HuH-7 (cell line): ENCODE measurements at places on chromosomes 2 and 18.

- no peak for DNase-seq
Observed at GRCh38 chr2:14910654-14911053, 278.1 kb downstream of the LRATD1 start.

DNA sequence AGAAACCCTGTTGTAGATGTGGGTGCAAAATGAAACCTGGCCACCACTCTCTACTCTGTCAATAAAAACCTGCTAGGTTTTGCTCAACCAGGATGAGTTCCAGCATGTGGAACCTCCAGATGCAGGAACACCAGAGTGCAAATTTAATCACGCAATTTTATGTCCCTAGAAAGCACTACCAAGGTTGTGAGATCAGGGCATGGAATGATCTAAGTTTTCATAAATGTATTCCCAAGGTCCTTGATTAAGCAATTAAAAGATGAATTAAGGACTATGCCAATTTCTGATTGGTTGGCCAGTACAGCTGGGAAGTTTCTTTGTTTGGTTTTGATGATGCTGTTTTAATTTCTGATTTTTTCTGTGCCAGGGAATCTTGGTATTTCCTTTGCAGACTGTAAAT, 179.2 kb downstream of the KCNS3 start:
- no peak for DNase-seq

- no peak for DNase-seq
Observed at GRCh38 chr2:53131416-53131815, 636.2 kb upstream of the CHAC2 start.

DNA sequence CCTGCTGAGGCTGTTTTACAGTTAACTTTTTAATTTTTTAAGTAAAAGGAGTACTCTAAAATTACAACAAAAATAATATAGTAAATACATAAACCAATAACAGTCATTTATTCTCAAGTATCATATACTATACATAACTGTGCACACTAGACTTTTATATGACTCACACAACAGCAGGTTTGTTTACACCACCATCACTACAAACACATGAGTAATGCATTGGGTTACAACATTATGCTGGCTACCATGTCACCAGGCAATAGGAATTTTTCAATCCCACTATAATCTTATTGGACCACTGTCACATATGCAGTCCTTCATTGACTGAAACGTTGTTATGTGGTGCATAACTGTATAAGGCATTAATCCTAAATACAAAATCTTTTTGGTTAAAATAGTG, 42.5 kb downstream of the RASGRP3 start:
- DNase-seq = no peak

- no peak for DNase-seq
Observed at GRCh38 chr2:152280780-152281179, 54.2 kb upstream of the FMNL2 start.

- DNase-seq = no peak
Observed at GRCh38 chr2:158664987-158665386, 130.1 kb upstream of the DAPL1 start.

GRCh38 chr2:71604726-71605120, 151.4 kb downstream of the DYSF start:
- DNase-seq = no peak

DNA sequence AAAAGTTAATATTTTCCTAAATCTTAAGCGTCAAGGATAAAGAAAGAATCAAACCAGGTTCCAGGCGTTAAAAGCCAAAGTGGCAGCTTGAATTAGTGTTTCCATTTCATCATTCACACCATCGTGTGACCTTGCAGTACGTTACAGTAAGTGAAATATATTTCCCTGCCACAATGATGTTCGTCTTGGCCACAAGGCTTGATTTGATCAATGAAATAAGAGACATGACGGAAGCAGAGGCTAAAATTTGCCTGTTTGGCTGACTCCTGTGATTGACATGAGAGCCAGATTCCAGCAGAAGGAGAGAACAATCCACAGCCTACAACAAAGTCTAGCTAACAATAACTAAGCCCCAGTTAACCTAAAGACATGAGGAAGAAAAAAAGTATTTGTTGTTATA, 62.0 kb downstream of the ASXL2 start:
- DNase-seq = no peak

GRCh38 chr2:211487733-211488132, 931.3 kb downstream of the CPS1 start:
- no peak for DNase-seq

DNA sequence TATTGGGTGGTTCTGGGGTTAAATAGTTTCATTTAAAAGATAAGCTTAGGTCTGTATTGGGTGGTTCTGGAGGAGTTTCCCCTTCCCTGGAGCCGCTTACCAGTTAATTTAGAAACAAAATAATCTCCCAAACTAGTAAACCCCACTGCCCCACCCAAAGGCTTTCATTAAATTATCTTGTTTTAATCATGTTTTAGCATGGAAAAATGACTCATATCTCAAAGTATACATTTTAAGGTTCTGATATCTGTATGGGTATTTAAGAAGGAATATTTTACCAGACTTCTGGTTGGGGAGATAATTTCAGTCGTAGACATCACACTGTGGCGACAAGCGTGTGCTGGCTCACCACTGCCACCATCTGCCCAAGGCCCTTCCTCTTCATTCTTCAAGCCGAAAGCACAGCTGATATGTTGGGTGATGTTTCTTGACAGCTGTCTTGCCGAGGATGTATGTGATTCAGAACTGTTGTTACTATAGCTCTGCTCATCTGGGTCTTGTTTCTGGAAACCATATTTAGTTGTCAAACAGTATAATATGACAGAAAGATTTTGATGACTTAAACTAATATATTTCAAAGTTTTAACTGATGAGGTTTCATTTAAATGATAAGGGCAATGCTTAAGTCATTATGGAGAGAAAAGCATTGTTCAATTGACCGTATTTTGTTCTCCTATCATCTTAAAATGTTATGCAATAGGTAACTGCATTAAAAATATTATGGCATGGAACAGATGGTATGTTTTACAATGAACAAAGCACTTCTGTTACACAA, 5.1 kb downstream of the FIGLA start:
- peak; percentile 38 for DNase-seq

- DNase-seq = no peak
Observed at GRCh38 chr2:83686863-83687262, 772.2 kb downstream of the SUCLG1 start.

DNA sequence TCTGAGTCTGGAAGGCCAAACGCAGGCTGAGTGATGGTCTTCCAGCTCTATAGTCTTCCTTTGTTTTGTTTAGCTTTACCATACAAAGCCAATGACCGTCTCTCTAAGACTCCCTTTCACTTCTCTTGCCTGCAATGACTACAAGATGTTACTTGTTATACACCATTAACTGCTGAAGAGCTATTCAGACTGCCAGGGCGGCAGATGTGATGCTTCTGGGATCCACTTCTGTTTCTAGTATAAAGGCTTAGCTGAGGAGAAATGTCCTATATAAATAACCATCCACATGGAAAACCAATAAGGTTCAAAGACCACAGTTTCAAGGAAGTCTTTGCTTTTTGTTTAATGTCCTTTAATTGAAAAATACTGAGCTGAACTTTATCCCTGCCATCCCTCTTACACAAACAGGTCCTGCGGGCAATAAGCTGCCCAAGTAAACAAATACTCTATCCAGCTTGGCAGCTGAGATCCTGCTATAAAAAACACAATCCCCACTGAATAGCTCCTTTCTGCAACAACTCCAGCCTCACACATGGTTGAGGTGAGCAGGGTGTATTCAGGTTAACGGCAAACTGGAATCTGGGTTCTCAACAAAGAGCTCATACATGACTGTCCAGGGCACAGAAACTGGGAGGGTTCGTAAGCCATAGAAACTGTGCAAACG, 124.6 kb downstream of the VIT start:
- no peak for DNase-seq

DNA sequence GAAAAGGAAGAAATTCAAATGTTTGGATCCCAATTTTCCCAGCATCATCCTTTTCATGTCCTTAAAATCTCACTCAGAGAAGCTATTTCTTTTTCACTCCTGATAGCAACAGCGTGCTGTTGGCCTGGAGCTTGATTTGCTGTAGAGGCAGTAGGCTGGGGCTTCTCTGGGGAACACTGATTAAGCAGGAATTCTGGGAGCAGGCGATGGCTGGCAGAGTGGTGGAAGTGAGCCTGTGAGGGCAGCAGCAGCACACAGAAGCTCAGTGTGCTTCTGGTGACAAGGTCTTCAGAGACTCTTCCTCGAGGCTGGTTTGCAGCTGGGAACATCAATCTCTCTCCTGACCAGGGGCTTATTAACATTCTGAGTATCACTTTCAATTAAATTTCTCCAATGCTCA, 284.6 kb downstream of the DPP10 start:
- DNase-seq = no peak

DNA sequence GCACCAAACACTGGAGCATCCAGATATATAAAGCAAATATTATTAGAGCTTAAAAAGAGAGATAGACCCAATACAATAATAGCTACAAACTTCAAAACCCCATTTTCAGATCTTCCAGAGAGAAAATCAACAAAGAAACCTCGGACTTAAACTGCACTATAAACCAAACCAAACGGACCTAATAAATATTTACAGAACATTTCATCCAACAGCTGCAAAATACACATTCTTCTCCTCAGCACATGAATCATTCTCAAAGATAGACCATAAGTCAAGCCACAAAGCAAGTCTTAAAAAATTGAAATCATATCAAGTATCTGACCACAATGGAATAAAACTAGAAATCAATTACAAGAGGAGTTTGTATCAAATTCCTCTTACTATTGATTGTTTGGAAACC, 140.2 kb upstream of the OTOS start:
- no peak for DNase-seq

DNA sequence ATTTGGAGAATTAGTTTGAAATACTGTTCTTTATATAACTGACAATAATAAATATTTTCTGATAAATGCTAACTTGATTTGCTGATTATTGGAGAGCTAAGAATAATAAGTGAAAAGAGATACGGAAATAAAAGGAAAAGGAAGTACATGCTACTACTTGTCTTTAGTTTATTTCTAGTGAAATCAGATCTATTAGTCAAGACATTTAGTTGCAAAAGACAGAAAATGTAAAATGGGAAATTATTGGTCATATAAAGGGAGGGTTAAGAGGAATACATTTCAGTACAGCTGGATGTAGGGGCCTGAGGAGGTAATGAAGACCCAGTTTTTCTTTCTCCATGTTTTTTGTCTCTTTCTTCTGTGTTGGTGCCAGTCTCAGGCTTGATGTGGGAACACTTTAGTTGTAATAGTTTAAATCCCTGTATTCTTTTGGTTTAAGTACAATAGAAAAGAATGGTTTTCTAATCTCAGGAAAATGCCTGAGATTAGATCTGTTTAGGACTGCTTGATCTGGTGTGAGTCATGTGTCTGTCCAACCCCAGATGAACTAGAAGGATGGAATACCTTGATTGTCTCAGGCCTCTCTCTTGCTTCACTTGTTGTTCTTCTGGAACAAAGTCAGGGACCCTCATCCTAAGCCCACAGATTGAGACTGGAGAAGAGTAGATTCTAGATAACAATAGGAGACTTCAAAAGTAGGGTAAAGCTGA, 58.0 kb downstream of the PLCL1 start:
- DNase-seq = no peak

DNA sequence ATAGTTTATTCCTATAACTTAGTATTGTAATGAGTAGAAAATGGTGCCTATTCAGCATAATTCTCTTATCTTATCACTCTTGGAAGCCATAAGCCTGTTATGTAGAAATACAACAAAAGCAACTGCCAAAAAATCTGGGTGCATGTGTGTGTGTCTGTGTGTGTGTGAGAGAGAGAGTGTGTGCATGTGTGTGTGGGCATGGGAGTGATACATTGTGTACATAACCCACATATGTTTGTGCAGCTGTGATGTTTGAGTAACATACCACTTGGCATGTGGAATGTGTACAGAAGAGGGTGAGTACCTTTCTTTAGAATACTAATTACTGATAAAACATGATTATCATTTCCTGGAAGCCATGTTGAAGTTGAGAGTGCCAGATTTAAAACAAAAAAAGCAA, 642.3 kb upstream of the SYT4 start:
- no peak for DNase-seq

GRCh38 chr2:64913357-64913869, 75.8 kb upstream of the SLC1A4 start:
- peak; percentile 68 for DNase-seq

DNA sequence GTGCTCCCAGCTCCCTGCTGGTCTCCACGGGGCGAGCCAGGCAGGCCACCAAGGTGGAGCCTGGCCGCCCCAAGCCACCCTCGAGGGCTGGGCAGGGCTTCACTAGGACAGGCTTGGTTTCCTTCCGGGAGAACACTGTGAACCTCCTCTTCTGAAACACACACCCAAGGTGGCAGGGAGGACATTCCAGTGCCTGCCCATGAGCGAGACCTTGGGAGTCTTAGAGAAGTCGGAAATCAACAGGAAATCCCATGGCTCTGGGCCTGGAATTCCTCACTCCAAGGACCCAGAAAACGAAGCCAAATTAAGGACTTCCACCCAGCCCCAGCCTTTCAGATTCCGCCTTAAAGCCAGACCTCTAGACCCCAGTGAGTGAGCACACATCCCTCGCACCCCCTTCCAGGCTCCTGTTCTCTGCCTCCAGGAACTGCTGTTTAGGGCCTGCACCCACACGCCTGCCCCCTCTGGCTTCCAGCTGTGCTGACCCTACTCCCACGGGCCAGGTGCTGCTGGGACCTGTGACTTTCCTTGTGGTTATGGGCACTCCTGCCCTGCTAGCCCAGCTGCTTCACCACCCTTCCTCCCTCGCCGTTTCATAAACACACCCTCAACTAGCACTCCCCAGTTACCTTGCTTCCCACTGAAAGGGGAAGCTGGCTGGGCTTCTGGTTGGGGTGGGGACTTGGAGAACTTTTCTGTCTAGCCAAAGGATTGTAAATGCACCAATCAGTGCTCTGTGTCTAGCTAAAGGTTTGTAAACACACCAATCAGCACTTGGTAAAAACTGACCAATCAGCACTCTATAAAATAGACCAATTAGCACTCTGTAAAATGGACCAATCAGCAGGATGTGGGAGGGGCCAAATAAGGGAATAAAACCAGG, 13.7 kb downstream of the GPR17 start:
- DNase-seq = no peak

- DNase-seq = no peak
Observed at GRCh38 chr2:240374085-240374907, 61.2 kb upstream of the GPC1 start.

DNA sequence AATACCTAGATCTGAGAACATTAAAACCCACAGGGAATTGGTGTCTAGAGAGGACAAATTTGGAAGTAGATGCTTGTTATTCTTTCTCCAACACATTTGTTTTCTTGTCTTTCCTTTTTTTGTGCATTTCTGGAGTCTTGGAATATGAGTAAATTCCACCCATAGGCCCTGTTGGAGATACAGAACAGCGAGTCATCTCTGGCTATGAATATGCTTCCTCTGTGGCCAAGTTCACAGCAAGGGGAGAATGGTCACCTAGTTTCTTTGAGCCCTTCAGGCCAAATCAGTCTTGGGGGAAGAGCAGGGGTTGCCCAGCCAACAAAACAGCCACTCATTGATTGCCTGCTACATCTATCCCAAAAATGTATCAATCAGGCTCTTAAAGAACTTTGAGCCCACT, 31.3 kb downstream of the SP140L start:
- no peak for DNase-seq
